HL-60 (cell line): ENCODE measurements at places on chromosomes 1 and 21.

DNA sequence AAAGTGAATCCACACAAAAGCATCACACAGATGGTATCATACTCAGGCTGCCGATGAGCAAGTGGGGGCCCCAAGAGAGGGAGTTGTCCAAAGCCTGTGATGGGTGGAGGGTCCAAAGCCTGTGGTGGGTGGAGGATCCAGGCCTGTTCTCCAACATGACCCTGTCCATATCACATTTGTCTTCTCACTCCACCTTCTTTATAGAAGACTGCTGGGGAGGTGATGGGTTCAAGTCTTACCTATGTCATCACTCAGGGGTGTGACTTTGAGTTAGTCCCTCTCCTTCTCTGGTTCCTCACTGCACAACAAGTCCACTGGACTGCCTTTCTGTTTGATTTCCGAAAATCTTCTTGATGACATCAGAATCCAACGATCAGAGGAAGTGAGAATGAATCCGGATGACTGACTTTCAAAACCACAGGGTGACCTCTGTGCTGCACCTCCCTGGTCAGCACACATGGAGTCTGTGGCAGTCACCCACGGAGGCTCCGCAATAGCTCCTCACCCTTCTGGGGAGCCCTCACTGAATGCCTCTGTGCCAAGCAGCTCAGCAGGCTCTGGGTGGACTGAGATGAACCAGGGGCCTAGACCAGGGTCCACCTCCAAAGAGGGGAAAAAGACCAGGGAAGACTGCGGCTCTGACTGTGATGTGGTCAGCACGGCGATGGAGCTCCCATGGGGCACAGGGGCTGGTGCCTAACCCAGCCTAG is 166.8 kb downstream of the HIVEP3 start:
- peak; percentile 90 for DNase-seq

DNA sequence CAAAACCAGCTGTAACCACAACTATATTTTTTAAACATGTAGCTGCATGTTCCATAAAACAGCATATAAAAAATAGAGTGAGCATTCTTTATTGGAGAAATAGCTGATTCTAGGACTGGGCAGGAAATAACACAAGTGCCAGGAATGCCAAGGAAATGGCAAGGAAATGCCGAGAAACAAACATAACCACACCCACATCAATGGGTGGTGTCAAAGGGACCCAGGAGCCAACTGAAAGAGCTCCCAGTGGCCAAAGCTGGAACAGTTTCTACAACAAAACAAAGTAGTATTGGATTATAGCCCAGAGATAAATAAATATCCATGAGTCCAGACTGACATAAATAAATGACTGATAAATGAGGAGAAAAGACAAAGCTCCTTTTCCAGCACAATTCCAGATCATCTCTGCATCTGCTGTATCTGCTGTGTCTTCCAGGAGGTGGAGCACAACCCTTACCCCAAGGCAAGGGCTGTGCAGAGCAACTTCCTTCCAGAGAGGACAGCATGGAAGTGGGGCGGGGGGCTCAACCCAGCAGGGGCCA is 28.1 kb downstream of the ADARB1 start:
- no peak for DNase-seq

GRCh38 chr1:54872036-54872331 is 15.0 kb downstream of the DHCR24 start:
- DNase-seq: no peak

- no peak for DNase-seq
Measured at GRCh38 chr1:168004531-168004930, 67.7 kb upstream of the MPC2 start.

GRCh38 chr1:201905234-201905890 is 16.7 kb downstream of the SHISA4 start:
- no peak for DNase-seq

DNA sequence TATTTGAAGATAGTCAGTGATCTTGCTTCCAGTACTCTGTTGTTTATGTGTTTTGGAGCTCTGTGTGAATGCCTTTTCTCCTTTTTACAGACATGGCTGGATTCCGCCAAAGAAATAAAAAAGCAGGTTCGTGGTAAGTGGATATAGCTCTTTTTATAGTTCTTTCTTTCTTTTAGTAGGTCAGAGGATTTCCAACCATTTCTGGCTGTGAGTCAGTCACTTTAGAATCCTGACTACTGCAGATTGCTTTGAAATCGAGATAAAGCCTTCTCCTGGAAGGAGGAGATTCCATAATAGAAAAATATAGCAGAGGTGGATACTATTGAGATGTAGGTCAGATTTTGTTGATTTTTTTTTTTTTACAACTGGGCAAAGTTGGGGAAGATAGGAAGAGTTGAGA is 97.4 kb downstream of the EPB41 start:
- DNase-seq: no peak
